CD8-positive, alpha-beta memory T cell (primary cell): ENCODE measurements at places on chromosomes 4 and X.
A peak's percentile ranks its signal among the peaks of the same experiment; 100 is the strongest.

GRCh38 chr4:98284640-98285046 lies 23.5 kb downstream of the RAP1GDS1 start:
- no peak for DNase-seq
- no peak overlapping the region for H3K27ac ChIP-seq
- no peaks in the 10 kb centered on the region for H3K27me3 ChIP-seq
- peaks cover 10% of the 10 kb centered on the region for H3K4me1 ChIP-seq
- H3K36me3 ChIP-seq = no peaks in the 10 kb centered on the region

GRCh38 chrX:150473371-150473770 lies 95.0 kb upstream of the MTM1 start:
- no peak for DNase-seq
- H3K36me3 ChIP-seq = no peaks in the 10 kb centered on the region
- H3K4me1 ChIP-seq = peaks cover 10% of the 10 kb centered on the region
- H3K4me3 ChIP-seq = no peak overlapping the region
- no peak overlapping the region for H3K27ac ChIP-seq

GRCh38 chr4:4260185-4260751 lies 12.2 kb upstream of the TMEM128 start:
- no peak overlapping the region for H3K4me3 ChIP-seq
- peak; percentile 71 for DNase-seq
- no peaks in the 10 kb centered on the region for H3K27me3 ChIP-seq
- H3K27ac ChIP-seq = no peak overlapping the region
- peaks cover 7% of the 10 kb centered on the region for H3K4me1 ChIP-seq
- H3K36me3 ChIP-seq = no peaks in the 10 kb centered on the region

- H3K27ac ChIP-seq = no peak overlapping the region
- no peaks in the 10 kb centered on the region for H3K36me3 ChIP-seq
- peaks cover 15% of the 10 kb centered on the region for H3K4me1 ChIP-seq
- no peak overlapping the region for H3K4me3 ChIP-seq
These were observed 1.2 kb upstream of the PDZD4 start for GRCh38 chrX:153831429-153832150.

- H3K4me3 ChIP-seq = no peak overlapping the region
- no peak for DNase-seq
- no peaks in the 10 kb centered on the region for H3K4me1 ChIP-seq
- H3K36me3 ChIP-seq = no peaks in the 10 kb centered on the region
- no peaks in the 10 kb centered on the region for H3K27me3 ChIP-seq
These were observed 33.2 kb upstream of the ARMCX4 start for GRCh38 chrX:101452056-101452455.

DNA sequence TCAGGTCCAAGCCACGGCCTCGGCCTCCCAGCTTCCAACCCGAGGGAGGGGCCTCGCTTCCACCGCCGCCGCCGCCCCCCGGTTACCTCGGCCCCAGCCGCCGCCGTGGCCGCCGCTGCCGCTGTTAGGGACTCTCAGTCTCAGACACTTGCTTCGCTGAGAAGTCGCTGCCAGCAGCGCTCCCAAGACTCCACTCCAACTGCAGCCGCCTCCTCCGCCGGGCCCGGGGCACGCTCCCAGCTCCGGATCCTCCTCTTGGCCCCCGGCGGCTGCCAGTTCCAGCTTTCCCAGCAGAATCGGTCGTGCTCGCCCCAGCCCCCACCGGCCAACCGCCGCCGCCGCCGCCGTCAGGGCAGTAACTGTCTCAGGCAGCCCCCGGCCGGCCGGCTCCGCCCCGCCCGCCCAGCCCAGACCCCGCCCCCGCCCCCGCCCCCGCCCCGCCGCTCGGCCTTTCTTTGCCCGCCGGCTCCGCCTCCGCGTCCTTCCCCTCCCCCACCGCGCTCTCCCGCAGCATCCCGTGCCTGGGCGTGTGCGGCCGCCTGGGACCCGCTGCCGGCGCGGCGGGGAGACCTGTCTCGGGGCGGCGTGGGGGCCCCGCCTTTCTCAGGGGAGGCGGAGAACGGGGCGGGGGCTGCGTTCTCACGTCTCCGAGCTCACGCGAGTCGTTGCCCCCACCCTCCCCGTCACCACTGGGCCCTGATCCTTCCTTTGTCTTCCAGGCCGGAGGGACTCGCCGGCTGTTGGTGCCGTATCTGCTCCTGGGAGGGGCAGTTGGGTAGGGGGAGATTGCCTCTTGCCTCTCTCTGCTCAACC lies at the start of gene ANKRD50:
ANKRD50 (minus strand) TSS at position 361 of the 813 bp plus-strand sequence. CDS start 2,221 bp downstream, outside the sequence.
- H3K4me1 ChIP-seq = peaks cover 9% of the 10 kb centered on the region
- peak within 1 kb of the TSS; percentile 53 for H3K4me3 ChIP-seq
- H3K36me3 ChIP-seq = no peaks in the 10 kb centered on the region
- no peaks in the 10 kb centered on the region for H3K27me3 ChIP-seq
- peak within 1 kb of the TSS; percentile 28 for H3K27ac ChIP-seq
- peak; percentile 33 for DNase-seq

DNA sequence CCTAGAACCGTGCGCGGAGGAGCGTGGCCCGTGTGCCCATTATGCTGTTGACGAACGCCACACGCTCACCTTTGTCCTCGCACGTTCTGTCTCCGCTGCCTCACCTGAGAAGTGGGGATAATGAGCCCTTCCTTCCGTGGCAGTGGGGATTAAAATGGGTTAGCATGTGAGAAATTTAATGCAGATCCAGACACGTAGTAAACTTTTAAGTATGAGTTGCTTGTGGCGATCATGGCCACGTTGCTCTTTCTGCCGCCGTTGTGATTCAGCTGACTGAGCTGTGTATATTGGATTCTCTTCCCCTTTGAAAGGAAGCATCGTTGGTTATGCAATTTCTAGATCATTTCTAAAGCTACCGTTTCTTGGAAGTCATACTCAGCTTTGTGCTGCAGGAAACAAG lies 16.5 kb downstream of the TBC1D14 start:
- peaks cover 48% of the 10 kb centered on the region for H3K4me1 ChIP-seq
- H3K36me3 ChIP-seq = peaks cover 15% of the 10 kb centered on the region
- no peaks in the 10 kb centered on the region for H3K27me3 ChIP-seq
- no peak overlapping the region for H3K27ac ChIP-seq

GRCh38 chr4:184420881-184421416 lies 53.4 kb downstream of the IRF2 start:
- peaks cover 22% of the 10 kb centered on the region for H3K36me3 ChIP-seq
- H3K4me1 ChIP-seq = peaks cover 55% of the 10 kb centered on the region
- H3K4me3 ChIP-seq = peak overlapping the region; percentile 26
- H3K27ac ChIP-seq = peak overlapping the region; percentile 20
- no peaks in the 10 kb centered on the region for H3K27me3 ChIP-seq

DNA sequence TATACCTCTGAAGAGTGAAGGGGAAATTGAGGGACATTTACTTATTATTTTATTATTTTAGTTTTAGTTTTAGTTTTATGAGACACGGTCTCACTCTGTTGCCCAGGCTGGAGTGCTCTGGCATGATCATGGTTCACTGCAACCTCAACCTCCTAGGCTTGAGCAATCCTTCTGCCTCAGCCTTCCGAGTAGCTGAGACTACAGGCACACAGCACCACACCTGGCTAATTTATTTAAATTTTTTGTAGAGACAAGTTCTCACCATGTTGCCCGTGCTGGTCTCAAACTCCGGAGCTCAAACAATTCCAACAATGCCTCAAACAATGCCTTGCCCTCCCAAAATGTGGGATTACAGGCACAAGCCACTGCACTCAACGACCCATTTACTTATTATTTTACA lies 68.4 kb upstream of the BMP2K start:
- no peaks in the 10 kb centered on the region for H3K27me3 ChIP-seq
- no peak for DNase-seq
- H3K4me3 ChIP-seq = no peak overlapping the region
- H3K27ac ChIP-seq = no peak overlapping the region

- no peaks in the 10 kb centered on the region for H3K4me1 ChIP-seq
- no peaks in the 10 kb centered on the region for H3K27me3 ChIP-seq
- H3K4me3 ChIP-seq = no peak overlapping the region
- no peaks in the 10 kb centered on the region for H3K36me3 ChIP-seq
- no peak overlapping the region for H3K27ac ChIP-seq
These were observed 18.8 kb downstream of the RGN start for GRCh38 chrX:47097018-47097417.

DNA sequence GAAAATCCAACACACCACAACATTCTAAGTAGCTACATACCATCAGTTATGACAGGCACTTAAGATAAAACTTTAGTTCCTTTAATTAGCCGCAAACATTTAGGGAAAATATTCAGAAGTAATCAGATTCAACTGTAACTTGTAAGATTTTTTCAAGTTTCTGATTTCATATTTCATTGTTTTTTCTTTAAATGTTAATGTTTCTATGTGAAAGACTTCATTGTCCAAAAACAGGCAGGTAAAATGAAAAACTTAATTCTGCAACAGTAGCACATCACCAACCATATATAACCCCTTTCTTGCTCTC lies 11.6 kb upstream of the ODAM start:
- H3K4me3 ChIP-seq = no peak overlapping the region
- H3K27me3 ChIP-seq = no peaks in the 10 kb centered on the region
- no peaks in the 10 kb centered on the region for H3K36me3 ChIP-seq
- no peak for DNase-seq
- no peak overlapping the region for H3K27ac ChIP-seq

- no peak for DNase-seq
- no peaks in the 10 kb centered on the region for H3K36me3 ChIP-seq
- H3K4me1 ChIP-seq = no peaks in the 10 kb centered on the region
- no peak overlapping the region for H3K4me3 ChIP-seq
- no peak overlapping the region for H3K27ac ChIP-seq
These were observed 200.7 kb downstream of the CRLF2 start for GRCh38 chrX:1011691-1012283.

GRCh38 chr4:54668014-54668611 lies 10.4 kb downstream of the KIT start:
- H3K36me3 ChIP-seq = no peaks in the 10 kb centered on the region
- H3K4me1 ChIP-seq = no peaks in the 10 kb centered on the region
- no peaks in the 10 kb centered on the region for H3K27me3 ChIP-seq

DNA sequence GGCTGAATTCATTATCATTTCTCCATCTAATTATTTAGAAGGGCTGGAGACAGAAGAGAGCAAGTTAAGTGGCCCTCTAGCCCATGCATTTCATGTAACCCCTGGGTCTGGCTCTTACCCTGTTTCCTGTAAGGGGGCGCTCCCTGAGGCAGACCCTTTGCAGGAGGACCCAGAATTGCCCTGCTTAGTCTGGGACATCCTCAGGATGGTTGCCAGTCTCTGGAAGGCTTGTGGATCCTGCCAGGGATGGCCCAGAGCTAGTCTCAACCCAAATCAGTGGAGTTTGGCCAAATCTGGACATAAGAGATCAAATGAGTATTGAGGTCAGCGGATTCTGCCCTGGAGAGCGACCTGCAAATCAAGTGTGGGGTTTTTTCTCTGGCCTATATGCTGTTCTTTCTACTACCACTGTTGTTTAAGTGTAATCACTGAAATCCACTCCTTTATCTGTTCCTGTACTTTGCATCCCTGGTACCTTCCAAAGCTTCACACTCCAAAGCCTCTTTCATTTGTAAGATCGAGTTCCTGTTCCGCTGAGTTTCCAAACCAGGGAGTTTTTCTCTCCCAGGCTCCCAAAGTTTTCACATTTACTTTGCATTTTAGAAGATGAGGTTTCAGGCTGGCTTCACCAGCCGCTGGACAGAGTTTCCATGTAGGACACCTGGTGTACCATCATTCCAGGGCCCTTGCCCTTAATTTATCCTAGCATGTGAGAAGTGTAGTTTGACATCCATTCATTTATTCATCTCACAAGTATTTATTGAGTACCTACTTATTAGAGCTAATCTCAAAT lies 6.3 kb downstream of the KLF3 start:
- peak overlapping the region; percentile 32 for H3K4me3 ChIP-seq
- peak overlapping the region; percentile 27 for H3K27ac ChIP-seq
- H3K27me3 ChIP-seq = no peaks in the 10 kb centered on the region
- no peaks in the 10 kb centered on the region for H3K36me3 ChIP-seq
- no peak for DNase-seq

DNA sequence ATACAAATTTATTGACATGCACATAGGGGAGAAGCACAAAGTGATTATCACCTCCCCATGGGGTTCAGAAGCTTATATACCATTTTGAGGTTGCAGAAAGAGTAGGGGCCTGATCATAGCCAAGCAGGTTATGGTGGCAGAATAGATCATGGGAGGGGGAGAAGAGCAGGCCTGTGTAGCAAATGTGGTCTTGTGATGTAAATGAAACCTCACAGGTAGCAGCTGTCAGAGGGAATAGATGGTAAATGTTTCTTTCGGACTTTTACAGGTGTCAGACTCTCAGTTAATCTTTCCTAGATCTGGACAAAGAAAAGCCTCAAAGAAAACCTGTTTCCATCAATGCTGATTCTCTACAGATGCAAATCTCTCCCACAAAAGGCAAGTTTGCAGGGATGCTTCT lies 84.4 kb downstream of the CFAP299 start:
- DNase-seq = no peak
- no peak overlapping the region for H3K27ac ChIP-seq
- no peak overlapping the region for H3K4me3 ChIP-seq
- no peaks in the 10 kb centered on the region for H3K27me3 ChIP-seq
- peaks cover 15% of the 10 kb centered on the region for H3K4me1 ChIP-seq

- H3K4me1 ChIP-seq = peaks cover 6% of the 10 kb centered on the region
- no peak for DNase-seq
- no peaks in the 10 kb centered on the region for H3K36me3 ChIP-seq
- no peaks in the 10 kb centered on the region for H3K27me3 ChIP-seq
These were observed 142.9 kb downstream of the TMEM164 start for GRCh38 chrX:110145854-110146253.

GRCh38 chr4:23838607-23839006 lies 51.2 kb downstream of the PPARGC1A start:
- H3K4me1 ChIP-seq = no peaks in the 10 kb centered on the region
- H3K27ac ChIP-seq = no peak overlapping the region
- no peaks in the 10 kb centered on the region for H3K27me3 ChIP-seq
- H3K36me3 ChIP-seq = no peaks in the 10 kb centered on the region
- H3K4me3 ChIP-seq = no peak overlapping the region

GRCh38 chr4:120622601-120623000 lies 299.9 kb downstream of the PRDM5 start:
- no peak overlapping the region for H3K27ac ChIP-seq
- no peaks in the 10 kb centered on the region for H3K36me3 ChIP-seq
- H3K27me3 ChIP-seq = no peaks in the 10 kb centered on the region
- H3K4me3 ChIP-seq = no peak overlapping the region

- DNase-seq = no peak
- no peak overlapping the region for H3K4me3 ChIP-seq
- H3K27ac ChIP-seq = no peak overlapping the region
- no peaks in the 10 kb centered on the region for H3K27me3 ChIP-seq
These were observed 174.5 kb downstream of the AASDH start for GRCh38 chr4:56212774-56213173.

- H3K27ac ChIP-seq = no peak overlapping the region
- no peaks in the 10 kb centered on the region for H3K4me1 ChIP-seq
- H3K27me3 ChIP-seq = no peaks in the 10 kb centered on the region
- DNase-seq = no peak
- no peaks in the 10 kb centered on the region for H3K36me3 ChIP-seq
- H3K4me3 ChIP-seq = no peak overlapping the region
These were observed 15.7 kb downstream of the SUPT20HL2 start for GRCh38 chrX:24298191-24298590.

DNA sequence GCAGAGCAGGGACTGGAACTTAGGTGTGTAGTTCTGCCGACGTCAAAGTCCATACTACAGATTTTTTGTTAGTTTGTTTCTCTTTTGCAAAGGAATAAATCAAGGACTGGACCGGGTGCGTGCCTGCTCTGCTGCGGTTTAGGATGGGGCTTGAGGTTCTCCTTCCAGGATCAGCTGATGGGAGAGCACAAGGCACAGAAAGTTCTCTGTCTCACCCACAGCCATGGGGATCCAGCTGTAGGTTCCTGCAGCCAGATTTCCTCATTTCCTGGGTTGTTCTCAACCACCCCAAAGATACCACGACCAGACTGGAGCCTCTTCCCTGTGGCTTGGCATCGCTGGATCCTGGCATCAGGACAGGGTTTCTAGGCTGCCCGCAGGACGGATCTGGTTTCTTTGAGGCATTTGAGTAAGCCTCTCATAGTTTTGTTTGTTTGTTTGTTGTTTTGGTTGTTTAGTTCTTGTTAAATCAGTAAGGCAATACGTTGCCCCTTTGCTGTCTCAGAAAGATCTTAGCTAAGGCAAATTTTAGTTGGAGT lies 789 bp upstream of the SRPX start:
- H3K4me3 ChIP-seq = no peak overlapping the region
- H3K4me1 ChIP-seq = no peaks in the 10 kb centered on the region
- DNase-seq = no peak
- H3K27ac ChIP-seq = no peak overlapping the region
- no peaks in the 10 kb centered on the region for H3K36me3 ChIP-seq
- H3K27me3 ChIP-seq = no peaks in the 10 kb centered on the region
